ENCODE measurements at places on chromosomes 6 and 20.

DNA sequence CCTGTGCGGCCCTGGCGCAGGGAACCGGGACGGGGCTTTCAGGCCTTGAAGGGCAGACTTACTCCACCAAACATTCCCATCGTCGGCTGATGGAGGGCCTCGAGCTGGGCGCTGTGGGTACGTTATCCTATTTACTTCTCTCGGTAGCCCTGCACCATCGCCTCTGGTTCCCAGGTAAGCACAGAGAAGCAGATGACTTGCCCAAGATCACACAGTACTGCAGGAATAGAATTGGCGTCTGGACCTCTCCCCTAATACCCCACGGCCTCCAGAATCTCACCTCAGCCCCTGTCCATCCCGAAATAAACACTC lies 46.4 kb downstream of the PDYN start:
- DNase-seq = no peak

- DNase-seq = no peak
Measured at GRCh38 chr6:143601504-143601903, 76.3 kb upstream of the PHACTR2 start.

DNA sequence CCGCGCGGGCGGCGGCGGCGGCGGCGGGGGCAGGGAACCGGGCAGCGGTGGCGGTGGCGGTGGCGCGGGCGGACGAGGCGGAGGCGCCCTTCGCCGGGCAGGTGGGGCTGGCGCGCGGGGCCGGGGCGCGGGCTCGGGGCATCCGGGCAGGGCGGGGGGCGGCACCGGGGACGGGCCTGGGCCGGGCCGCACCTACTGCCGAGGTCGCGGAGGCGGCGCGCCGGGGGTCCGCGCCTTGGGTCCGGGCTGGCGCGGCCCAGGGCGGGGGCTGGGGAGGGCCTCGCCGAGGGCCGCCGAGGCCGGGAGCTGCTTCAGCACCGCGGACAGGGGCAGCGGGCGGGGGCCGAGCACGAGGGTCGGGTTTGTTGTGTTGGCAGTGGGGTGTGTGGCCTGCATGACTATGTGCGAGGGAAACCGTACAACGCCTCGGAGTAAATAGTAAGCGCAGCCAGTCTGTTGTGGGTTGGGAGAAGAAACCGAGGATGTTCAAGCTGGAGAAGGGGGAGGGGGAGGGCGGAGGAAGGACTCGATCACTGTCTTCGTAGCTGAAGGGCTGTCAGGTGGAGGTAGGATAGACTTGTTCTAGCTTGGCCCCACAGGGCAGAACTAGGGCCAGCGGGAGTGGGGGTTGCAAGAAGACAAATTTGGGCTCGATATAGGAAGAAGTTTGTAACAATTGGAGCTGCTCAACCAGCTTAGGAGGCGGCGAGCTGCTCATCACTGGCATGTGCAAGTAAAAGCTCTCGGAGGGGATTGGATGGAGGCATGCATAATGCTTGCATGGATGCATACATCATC lies 593 bp downstream of the MMP24 start:
- peak; percentile 14 for DNase-seq

DNA sequence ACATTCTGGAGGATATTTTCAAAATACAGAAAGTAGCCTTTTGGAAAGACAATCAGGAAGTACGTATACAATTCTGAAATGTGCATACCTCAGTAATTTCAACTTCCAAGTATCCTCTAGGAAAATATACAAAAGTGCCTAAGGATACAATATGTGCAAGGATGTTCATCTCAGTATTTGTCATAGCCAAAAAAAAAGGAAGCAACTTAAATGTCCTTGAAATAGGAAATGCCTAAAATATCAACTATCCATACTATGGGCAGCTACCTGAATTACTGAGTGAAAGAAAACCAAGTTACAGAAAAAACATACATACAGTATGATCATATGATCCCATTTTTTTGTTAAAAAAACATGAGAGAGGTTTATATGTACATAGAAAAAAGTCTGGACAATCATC lies 1.5 kb downstream of the PPIL1 start:
- DNase-seq = no peak

GRCh38 chr6:35079311-35080000 lies 61.7 kb downstream of the TCP11 start:
- no peak for DNase-seq

DNA sequence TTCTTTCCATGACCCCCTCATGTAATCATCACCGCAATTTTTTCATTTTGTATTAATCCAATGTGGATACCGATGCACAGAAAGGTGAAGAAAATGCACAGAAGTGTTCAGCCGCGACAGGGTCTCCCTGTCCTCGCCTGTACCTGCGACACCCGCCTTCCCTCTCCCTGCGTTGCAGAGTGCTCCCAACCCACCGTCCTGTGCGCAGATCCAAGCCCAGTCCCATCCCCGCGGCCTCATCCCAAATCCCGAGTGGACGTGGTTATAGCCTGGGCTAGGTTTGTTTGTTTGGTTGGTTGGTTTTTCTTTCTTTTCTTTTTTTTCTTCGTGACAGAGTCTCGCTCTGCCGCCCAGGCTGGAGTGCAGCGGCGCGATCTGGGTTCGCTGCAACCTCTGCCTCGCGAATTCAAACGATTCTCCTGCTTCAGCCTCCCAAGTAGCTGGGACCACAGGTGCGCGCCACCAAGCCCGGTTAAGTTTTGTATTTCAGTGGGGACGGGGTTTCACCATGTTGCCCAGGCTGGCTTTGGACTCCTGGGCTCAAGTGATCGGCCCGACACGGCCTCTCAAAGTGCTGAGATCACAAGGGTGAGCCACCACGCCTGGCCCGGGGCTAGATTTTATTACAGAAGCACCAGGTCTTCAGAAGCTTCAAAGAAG lies 536 bp upstream of the RAET1G start:
- no peak for DNase-seq

DNA sequence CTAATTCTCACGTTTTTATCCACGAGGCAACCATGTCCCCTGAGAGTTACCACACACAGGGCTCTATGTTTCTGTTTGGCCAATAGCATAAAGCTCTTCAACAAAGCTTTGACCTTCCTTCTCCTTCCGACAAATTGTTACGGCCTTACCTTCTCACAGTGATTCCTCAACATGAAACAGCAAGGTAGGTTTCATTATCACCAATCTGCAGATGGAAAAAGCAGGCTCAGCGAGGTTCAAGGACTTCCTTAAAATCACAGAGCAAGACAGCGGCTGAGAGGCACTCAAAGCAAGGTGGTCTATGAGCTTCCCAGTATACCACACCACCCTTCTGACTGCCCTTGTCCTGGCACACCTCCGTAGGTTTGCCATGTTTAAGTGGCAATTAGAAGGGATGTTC lies 360.0 kb downstream of the CD83 start:
- DNase-seq = no peak

DNA sequence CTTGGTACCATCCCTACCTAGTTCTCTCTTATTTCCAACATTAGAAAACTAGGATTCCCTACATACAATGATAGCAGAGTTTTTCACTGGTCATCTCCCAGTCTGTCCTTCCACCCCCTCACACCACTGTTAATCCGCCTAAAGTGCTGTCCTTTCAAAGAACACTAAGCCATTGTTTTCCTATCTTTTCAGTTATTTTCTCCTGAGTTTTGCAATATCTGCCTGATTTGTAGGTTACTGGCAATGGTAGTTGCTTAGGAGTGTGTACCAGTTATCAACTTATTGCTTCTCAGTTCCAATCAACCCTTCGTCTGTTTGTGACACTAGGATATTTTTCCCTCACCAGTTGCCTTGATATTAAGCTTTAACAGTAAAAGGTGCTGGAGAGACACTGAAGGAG lies 135.0 kb downstream of the EPM2A start:
- DNase-seq = no peak

- no peak for DNase-seq
Measured at GRCh38 chr6:113847447-113847846, 9.7 kb upstream of the MARCKS start.

GRCh38 chr20:17992224-17992637 lies 23.4 kb downstream of the MGME1 start:
- no peak for DNase-seq

DNA sequence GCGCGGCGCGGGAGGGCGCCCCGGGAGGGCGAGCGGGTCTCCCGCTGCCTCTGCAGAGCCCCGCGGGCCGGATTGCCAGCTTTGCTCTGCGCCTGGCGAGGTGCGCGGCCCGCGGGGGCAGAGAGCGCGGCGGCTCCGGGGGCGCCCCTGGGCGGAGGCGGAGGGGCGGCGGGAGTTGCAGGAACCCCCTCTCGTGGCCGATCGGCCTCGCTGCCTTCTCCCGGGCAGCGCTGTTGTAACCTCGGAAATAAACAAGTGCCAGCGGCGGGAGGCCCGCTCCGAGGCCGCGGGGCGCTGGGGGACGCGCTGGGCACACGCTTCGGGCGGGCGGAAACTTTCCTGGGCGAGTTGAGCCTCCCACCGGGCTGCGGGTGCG lies 1.2 kb downstream of the CDH4 start:
- DNase-seq = no peak

DNA sequence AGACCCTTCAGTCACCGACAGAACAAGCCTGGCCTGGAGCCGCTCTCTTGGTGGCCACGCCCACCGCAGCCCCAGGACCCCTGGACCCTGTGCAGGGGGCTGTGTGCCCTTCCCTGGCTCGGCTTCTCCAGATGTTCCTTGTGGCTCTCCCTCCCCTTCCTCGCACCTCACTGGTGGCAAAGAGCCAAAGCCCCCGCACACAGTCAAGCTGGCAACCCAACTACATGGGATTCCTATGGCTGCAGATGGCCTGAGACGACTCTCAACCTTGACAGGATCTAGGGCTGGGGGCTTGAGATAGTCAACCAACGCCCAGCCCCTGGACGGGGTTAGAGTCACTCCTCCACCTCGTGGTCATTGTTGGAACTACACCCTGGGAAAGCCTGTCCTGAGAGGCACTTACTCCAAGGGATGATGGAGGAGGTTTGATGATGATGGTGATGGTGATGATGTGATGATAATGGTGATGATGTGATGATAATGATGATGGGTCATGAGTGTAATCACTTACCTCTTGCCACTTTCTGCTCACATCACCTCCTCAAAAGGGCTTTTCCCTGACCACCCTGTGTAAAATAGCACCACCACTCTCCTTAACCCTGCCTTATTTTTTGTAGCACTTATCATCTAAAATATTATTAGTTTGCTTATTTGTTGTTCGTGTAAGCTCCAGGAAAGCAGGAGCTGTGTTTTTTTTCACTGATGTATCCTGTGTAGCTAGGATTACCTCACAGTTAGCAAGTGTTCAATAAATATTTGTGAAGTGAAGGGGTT lies 278.4 kb downstream of the LRFN2 start:
- no peak for DNase-seq

DNA sequence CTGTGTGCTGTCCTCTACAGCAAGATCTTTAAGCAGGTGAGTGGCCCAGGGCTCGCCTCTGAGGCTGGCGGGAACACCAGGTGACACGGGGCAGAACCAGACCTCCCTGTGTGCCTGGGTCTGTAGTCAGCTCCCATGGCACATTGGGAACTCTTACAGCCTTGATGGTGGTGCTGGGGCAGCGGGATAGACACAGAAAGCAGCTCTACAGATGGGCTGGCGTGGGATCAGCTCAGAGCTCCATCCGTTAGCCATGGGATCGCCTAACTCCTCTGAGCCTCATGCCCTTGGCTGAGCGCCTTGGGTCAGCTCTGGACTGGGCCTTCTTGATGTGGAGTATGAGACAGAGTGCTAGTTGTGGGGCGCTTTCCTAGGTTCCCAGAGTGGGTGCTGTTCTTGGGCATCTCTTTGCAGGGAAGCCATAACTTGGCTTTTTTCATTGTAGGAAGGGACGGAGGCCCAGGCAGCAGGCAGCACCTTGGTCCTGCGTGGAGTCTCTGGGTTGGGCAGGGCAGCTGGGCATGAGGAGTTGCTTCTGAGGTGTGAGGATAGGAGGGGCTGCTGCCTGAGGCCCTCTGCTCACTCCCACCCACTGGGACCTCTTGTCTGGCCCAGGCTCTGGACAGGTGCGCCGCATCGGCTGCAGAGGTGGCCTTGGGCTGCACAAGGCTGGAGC lies 51.3 kb downstream of the EFCAB8 start:
- DNase-seq = no peak

DNA sequence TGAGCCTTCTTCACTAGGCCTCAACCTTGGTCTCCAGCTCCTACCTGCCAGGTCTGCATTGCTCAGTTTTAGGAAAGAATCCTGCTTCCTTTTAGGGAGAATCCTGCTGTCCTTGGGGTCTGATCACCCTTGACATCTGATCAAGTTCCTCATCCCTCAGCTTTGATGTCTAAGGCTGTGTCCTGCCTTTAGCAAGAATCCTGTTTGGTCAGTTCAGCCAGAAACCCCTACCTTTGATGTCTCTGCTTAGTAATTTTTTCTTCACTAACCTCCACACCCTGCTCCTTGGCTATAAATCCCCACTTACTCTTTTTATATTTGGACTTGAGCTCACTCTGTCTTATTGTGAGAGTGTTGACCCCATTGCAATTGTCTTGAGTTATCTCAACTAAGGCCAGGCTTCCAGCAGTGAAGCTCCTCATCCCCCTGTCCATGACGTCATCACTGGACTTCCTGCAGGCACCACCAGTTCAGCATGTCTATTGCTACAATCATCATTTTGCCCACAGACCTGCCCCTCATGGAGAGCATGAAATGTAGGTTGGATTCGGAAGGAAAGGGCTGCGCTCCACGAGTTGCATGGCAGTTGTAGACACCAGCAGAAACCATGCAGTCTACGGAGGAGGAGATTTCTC lies 4.7 kb upstream of the CST5 start:
- no peak for DNase-seq

- DNase-seq = no peak
Measured at GRCh38 chr20:49024220-49024619, 21.9 kb upstream of the CSE1L start.

All from stimulated activated CD8-positive, alpha-beta memory T cell treated with anti-CD3 and anti-CD28 coated beads, Interleukin-7, amount 100 ng/mL, for 1 hour (primary cell).